Esophagus squamous epithelium (tissue), 5 donors: ENCODE measurements at places on chromosomes 3 and 15.

- H3K36me3 ChIP-seq, result no peaks in the 10 kb centered on the region
- H3K4me1 ChIP-seq, result peaks cover 24% of the 10 kb centered on the region
- no peak for DNase-seq
- no peak overlapping the region for H3K27ac ChIP-seq
These were observed 32.2 kb downstream of the PPP4R2 start for GRCh38 chr3:73028803-73029202.

GRCh38 chr15:79168922-79169456 lies 78.4 kb upstream of the RASGRF1 start:
- DNase-seq, result no peak
- H3K27me3 ChIP-seq, result peaks cover 3% of the 10 kb centered on the region
- no peaks in the 10 kb centered on the region for H3K4me1 ChIP-seq
- H3K36me3 ChIP-seq, result no peaks in the 10 kb centered on the region
- H3K4me3 ChIP-seq, result no peak overlapping the region
- H3K27ac ChIP-seq, result no peak overlapping the region

GRCh38 chr15:55858661-55859060 lies 115.7 kb upstream of the PRTG start:
- no peak for DNase-seq
- peaks cover 7% of the 10 kb centered on the region for H3K36me3 ChIP-seq
- no peaks in the 10 kb centered on the region for H3K27me3 ChIP-seq
- H3K27ac ChIP-seq, result no peak overlapping the region
- H3K4me3 ChIP-seq, result no peak overlapping the region

DNA sequence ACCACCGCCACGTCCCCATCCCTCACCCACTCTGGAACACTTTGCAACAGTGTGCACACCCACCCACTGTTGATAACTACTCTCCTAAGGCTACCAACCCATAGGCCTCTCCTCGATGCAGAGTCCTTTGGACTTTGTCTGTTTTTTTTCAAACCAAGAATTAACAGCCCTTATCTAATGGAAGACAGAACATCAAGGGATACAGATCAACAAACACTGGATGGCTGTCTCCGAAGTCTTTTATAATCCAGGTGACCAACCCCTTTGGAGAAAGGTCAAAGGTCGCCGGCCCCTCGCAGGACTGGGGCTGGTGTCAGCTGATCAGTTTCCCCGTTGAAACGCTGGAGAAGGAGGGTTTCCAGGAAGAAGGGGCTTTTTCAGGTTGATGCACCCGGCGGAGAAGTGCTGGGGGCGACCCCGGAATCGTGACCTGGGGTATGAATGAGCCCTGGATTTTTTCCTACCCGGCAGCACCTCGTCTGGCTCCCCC lies 532 bp downstream of the B4GALT4 start:
- H3K27me3 ChIP-seq, result no peaks in the 10 kb centered on the region
- peak overlapping the region; percentile 98 for H3K4me3 ChIP-seq

GRCh38 chr3:129519896-129520715 lies 8.3 kb upstream of the RHO start:
- DNase-seq, result no peak
- no peak overlapping the region for H3K27ac ChIP-seq
- H3K4me3 ChIP-seq, result no peak overlapping the region
- no peaks in the 10 kb centered on the region for H3K4me1 ChIP-seq
- no peaks in the 10 kb centered on the region for H3K36me3 ChIP-seq

DNA sequence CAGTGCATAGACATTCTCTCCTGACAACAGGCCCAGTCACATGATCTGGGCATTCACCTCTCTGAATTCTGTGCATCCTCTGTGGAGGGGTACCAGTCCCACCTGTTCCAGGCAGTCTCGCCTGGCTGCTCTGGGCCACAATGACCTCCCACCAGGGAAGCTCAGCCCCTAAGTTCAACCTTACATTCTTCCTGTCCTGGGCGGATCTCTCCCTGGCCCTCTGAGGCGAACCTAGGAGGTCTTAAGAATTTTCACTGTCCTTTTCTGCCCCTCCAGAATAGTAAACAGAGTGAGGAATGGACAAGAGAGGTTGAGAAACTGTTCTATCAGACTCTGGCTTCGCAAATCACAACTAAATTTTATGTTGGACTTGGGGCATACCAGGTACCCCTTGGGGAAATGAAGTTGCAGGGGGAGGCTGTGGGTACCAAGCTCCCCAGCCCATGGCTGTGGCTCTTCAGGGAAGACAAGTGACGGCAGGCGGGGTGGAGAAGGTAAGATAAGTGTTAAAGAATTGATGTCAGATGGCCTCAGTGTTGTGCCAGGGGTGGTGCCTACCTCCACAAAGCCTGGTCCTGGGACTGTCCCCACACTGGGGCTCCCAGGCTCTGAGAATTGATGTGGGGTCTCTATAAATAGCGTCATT lies 5.3 kb downstream of the SCN5A start:
- H3K36me3 ChIP-seq, result no peaks in the 10 kb centered on the region
- no peaks in the 10 kb centered on the region for H3K27me3 ChIP-seq
- H3K4me1 ChIP-seq, result peaks cover 7% of the 10 kb centered on the region
- no peak for DNase-seq
- no peak overlapping the region for H3K27ac ChIP-seq

- no peaks in the 10 kb centered on the region for H3K36me3 ChIP-seq
- H3K4me3 ChIP-seq, result no peak overlapping the region
- DNase-seq, result no peak
- no peaks in the 10 kb centered on the region for H3K4me1 ChIP-seq
- H3K27me3 ChIP-seq, result no peaks in the 10 kb centered on the region
These were observed 225.4 kb downstream of the EPHA3 start for GRCh38 chr3:89332793-89333192.

DNA sequence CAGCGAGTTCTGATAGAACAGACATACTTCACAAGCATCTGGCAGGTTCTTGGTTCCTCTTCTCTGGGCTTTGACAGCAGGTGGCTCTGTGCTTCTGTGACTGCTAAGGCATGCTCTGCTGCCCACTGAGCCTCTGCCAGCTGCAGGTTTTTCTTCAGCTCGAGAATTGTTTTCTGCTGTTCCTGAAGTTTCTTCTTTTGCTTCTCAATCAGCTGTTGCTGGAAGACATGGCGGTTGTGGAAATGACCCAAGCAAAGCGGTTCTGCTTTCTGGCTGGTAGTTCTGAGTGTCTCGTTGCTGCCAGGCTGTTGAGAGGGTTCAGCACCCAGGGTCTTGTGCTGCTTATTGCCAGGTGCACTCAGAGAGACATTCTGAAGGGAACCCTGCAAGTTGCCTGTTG lies 50.8 kb downstream of the CCDC191 start:
- no peaks in the 10 kb centered on the region for H3K4me1 ChIP-seq
- no peaks in the 10 kb centered on the region for H3K27me3 ChIP-seq
- H3K4me3 ChIP-seq, result no peak overlapping the region
- H3K27ac ChIP-seq, result no peak overlapping the region
- DNase-seq, result no peak

- peak overlapping the region; percentile 7 for H3K27ac ChIP-seq
- H3K27me3 ChIP-seq, result peaks cover 18% of the 10 kb centered on the region
- no peaks in the 10 kb centered on the region for H3K36me3 ChIP-seq
- H3K4me3 ChIP-seq, result peak overlapping the region; percentile 68
- DNase-seq, result no peak
These were observed 1.9 kb downstream of the VGLL3 start for GRCh38 chr3:86989006-86989405.

GRCh38 chr3:13414040-13414729 lies 5.9 kb downstream of the NUP210 start:
- H3K4me3 ChIP-seq, result no peak overlapping the region
- H3K4me1 ChIP-seq, result peaks cover 20% of the 10 kb centered on the region
- peak overlapping the region; percentile 76 for H3K27ac ChIP-seq
- no peaks in the 10 kb centered on the region for H3K36me3 ChIP-seq
